PC-9 (cell line): ENCODE measurements at places on chromosomes 1 and 21.

DNA sequence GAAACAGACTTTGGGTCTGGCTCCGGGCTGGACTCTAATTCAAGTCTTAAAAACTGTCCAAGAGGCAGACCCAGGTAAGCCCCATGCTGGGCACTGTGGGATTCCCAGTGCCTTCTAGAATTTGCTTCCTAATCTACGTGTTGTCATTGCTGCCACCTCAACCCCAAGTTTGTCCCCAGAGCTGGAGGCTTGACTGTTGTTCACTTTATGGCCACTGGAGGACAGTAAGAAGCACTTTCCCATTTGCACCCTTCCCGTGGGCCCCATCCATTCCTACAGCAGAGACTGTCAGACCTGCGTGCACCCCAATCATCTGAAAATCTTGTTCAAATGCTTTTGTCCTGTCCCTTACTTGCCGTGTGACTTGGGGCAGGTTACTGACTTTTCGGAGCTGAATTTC lies 29.4 kb upstream of the VASH2 start:
- no peak for DNase-seq

DNA sequence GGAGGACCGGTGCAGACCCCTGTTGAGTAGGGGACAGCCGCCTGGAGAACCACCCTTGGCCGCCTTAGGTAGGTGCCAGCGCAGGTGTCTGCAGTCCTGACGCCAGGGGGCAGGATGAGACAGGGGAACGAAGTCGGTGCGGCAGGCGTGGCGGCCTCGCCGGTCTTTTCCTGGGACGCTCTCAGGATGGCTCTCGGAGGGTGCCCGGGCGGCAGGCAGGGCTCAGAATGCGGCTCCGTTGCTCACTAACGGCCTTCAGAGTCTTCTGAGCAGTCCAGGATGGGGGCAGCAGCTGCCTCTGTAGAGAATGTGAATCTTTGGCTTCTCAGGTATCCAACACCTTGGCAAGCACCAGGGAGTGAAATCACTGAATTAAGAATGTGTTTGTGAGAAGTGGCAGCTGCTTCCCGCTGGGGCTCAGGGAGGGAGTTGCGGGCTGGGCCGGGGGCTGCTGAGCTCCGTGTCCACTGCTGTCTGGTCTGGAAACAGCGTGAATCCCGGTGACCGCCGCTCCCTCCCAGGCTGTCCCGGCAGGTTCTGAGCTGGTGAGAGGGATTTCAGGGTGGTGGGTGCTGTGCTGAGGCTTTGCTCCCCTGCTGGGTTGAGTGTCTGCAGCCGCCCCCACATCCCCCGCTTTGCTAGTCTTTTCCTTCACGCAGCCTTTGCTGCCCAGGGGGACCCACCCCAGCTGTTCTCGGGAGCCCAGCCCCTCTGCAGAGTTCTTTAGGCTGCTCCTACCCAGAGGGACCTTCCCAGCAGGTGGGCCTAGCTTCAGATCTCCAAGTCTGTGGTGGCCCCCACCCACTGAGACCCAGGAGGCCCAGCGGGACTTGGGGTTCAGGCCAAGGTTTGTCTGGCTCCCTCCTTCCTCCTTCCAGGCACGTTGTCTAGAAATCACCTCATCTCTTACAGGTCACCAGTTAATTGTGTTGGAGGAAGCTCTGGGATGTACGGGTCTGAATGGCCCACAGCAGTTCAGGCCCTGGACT lies 11.1 kb upstream of the C1orf174 start:
- DNase-seq: no peak

GRCh38 chr1:53781654-53782053 lies 42.7 kb upstream of the GLIS1 start:
- no peak for DNase-seq

DNA sequence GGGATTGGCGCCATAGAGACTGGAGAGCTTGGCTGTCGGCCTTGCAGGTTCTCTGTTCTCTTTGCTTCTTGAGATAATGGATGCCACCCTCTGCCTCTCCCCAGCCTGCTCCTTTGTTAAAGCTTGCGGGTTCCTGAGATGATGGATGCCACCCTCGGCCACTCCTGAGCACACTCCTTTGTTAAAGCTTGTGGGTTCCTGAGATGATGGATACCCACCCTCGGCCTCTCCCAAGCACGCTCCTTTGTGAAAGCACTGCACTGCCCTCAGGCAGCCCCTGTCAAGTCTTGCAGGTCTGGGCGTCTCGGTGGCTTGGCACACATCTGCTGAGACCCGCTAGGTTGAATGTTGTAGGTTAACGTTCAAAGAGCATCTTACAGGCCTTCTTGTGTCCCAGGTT lies 76.5 kb downstream of the SCCPDH start:
- no peak for DNase-seq

DNA sequence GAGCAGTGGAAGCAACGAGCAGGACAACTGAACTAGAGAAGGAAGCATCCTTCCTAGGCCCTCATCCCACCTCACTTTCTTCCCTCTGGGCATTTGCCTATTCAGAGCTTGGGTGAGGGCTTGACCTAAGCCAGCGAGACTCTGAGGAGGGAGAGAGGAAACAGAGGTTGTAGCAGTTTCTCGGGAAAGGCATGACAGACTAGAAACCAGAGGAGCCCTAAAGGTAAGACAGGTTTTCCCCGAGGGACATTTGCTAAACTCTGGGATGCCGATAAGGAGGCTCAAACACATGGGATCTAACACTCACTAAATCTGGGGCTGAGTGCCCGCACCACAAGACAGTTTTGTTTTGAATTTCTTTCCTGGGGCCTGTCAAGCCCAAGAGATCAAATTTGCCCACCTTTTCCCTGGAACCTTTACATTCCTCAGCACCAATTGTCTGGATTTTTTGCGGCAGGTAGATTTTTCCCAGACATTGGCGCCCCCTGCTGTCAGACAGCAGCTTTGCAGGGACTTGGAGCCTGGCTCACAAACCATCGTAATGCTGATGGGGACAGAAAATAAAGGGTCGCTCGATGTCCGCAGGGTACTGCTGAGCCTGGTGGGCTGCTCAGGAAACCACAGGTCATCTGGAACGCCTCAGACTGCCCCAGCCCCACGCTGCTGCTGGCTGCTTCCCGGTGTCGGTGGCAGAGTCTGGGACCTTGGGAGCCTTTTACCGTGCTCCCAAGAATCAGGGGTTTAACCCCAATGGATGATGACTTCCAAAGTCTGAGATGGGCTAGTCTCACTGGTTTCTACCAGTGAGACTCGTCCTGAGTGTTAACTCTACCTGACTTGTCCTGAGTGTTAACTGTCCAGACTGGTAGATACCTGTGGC lies 23.4 kb upstream of the TSPAN2 start:
- no peak for DNase-seq

- DNase-seq: peak; percentile 15
Observed at GRCh38 chr1:89068291-89068690, 3.3 kb upstream of the GBP1 start.

GRCh38 chr1:225529726-225530125 lies 101.9 kb upstream of the LBR start:
- no peak for DNase-seq

GRCh38 chr1:33126411-33127000 lies 45.6 kb downstream of the AZIN2 start:
- no peak for DNase-seq

- no peak for DNase-seq
Observed at GRCh38 chr1:15130607-15131006, 22.9 kb upstream of the TMEM51 start.

GRCh38 chr1:205287767-205288559 lies 33.6 kb downstream of the NUAK2 start:
- no peak for DNase-seq

GRCh38 chr1:215118081-215118480 lies 35.5 kb downstream of the KCNK2 start:
- no peak for DNase-seq

DNA sequence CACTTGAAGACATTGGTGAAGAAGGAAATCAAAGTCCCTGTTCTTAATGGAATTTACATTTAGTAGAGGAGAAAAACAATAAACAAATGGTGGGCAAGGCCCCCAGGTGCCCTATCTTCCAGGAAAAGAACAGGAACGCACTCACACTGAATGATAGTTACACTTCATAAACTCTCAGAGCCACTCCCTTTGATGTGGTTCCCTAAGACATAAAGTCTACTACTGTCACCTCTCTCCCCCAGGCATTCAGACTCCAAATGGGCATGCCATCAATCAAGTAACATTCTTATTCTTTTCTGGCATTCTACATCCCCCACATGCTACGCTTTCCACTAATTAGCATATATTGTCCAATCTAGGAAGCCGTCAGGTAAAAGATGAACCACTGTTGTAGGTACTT lies 36.6 kb upstream of the PIGC start:
- no peak for DNase-seq

- no peak for DNase-seq
Observed at GRCh38 chr1:108075055-108075454, 110.1 kb upstream of the VAV3 start.

- DNase-seq: no peak
Observed at GRCh38 chr1:43879996-43880395, 53.6 kb upstream of the ARTN start.

DNA sequence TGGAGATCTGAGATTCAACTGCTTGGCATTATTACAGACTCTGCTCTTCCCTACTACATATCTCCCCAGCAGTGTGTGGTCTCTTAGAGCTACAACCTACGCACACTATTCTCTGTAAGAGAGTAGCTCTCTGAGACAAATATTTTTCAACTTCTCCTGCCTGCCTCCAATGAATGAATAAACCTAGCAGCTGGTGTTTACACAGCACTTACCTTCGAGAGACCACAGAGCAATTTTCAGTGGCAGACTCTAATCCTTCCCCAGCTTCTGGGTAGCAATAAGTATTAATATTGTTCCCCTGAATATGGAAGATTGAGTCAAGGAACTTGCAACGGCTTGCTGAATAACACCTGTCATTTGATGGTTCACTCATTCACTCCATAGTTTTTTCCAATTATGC lies 350.9 kb upstream of the SPAG17 start:
- DNase-seq: no peak

DNA sequence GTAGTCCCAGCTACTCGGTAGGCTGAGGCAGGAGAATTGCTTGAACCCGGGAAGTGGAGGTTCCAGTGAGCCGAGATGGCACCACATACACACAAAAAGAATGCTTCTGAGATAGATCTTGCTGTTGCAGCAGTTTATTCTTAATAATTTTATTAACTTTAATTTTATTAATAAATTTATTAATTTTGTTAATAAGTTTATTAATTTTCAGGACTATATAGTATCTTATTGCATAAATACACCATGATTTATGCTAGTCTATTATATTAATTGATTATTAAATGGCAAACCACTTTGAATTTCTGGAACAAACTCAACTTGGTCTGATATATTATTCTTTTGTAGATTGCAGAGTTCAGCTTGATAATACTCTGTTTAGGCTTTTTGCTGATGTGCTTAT lies 99.5 kb downstream of the CLIC6 start:
- DNase-seq: no peak

DNA sequence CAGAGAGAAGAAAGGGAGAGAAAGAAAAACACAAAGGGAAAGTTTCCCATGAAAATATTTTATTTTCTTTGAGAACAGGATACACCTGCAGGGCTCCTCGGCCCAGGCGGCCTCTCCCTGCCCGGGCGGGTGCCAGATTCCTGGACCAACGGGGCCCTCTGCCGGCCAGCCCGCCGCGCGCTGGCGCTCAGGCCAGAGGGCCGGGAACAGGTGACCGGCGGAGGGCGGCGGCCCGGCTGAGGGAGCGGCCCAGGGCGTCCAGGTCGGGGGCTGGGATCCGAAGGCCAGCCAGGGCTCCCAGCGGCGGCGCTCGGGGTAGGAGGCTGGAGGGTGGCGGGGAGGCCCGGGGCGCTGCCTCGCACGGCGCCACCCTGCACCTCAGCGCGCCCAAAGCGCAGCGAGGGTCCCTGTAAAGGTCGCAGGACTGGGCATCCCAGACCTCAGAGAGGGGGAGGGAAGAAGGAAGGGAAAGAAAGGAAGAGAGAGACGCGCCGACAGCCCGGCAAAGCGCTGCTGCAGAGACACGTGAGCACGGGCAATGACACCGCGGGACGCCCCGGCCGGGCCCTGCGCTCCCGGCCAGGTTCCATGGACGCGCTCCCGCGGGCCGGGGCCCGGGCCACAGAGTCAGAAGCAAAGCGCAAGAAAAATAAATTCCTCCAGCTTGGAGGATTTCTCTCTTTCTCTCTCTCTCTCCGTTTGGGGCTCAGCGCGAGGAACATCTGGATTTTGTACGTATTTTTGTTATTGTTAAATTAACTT lies 927 bp downstream of the WNT9A start:
- DNase-seq: peak; percentile 97

GRCh38 chr1:66927528-66927927 lies 2.7 kb downstream of the MIER1 start:
- DNase-seq: no peak

DNA sequence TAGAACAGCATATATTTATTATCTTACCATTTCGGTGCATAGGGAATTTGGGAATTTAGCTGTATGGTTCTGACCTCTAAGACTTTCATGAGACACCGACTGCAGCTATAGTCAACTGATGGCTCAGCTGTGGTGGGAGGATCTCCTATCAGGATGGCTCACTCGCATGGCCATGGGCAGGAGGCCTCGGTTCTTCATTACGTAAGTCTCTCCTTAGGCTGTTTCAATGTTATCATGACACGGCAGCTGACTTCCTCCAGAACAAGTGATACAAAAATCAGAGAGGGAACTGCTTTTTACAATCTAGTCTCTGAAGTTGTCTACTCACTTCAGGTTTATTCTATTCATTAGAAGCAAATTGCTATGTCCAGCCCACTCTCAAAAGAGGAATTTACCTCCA lies 13.3 kb upstream of the CAPN8 start:
- no peak for DNase-seq

GRCh38 chr1:13703128-13703513 lies 3.1 kb downstream of the PRDM2 start:
- DNase-seq: no peak

DNA sequence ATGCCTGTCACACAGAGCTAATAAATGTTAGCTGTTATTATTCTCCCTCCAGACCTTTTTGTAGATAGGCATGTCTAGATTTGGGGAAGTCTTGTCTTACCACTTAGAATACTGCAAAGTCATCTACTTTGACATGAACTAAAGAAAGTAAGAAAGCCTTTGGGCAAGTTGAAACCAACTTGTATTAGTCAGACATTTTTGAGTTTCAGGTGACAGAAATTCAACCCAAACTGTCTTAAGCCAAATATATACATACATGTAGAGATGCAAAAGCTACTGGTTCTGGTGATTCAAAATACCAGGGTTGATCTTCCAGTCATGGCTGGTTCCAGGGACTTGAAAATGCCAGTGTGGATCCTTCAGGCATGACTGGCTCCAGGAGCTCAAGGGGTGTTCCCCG lies 276.8 kb upstream of the TMEM51 start:
- DNase-seq: no peak

GRCh38 chr1:168298446-168298845 lies 17.8 kb downstream of the TBX19 start:
- DNase-seq: no peak

GRCh38 chr1:97201641-97202040 lies 480.1 kb downstream of the PTBP2 start:
- DNase-seq: no peak

GRCh38 chr21:15094706-15095105 lies 29.9 kb upstream of the NRIP1 start:
- no peak for DNase-seq

- no peak for DNase-seq
Observed at GRCh38 chr1:109213345-109213823, 334 bp upstream of the SARS1 start.

- no peak for DNase-seq
Observed at GRCh38 chr1:46543761-46544560, 7.5 kb downstream of the KNCN start.
